ENCODE measurements at places on chromosomes 13 and 19. TPM values are rescaled to one million over a fixed set of nuclear protein-coding genes. Genes with fewer than 3 reads are reported as not detected.

DNA sequence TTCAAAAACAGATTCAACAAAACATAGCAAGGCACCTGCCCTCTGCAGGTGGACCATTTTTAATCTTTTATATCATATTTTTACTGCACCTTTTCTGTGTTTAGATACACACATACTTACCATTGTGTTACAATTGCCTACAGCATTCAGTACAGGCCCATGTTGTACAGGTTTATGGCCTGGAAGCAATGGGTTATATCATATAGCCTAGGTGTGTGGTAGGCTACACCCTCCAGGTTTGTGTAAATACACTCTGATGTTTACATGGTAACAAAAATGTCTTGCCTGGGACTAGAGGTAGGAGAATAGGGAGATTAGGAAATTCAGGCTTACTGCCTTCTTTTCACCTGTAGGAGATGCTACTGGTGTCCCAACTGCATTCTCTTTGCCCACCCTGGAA lies 8.2 kb upstream of the UBAC2 start:
- DNase-seq, result no peak

DNA sequence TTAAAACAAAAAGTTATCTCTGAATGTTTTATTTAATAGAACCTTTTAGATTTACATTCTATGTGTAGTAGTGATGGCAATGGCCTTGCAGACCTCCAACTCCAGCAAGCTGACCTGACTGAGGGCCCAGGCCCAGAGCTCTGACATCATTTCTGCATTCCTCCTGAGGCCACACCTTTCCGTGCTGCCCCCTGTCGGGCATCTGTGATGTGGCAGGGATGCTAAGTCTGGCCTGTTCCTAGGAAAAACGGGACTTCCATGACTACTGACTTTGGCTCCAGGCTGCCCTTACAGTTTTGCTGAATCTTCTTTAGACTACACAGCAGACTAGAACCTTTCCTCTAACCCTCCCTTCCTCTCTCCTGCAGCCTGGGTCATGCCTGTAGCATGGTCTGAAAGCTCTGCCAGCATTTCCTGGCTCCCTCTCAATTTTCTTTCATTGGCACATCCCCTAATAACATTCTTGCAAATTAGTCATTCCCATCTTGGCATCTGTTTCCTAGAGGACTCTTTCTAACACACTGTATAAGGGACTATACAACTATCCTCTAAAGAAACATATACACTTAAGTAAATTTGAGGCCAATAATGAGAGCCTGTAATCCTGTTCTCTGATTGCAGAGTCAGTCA lies 249.1 kb downstream of the GPC5 start:
- DNase-seq, result no peak

DNA sequence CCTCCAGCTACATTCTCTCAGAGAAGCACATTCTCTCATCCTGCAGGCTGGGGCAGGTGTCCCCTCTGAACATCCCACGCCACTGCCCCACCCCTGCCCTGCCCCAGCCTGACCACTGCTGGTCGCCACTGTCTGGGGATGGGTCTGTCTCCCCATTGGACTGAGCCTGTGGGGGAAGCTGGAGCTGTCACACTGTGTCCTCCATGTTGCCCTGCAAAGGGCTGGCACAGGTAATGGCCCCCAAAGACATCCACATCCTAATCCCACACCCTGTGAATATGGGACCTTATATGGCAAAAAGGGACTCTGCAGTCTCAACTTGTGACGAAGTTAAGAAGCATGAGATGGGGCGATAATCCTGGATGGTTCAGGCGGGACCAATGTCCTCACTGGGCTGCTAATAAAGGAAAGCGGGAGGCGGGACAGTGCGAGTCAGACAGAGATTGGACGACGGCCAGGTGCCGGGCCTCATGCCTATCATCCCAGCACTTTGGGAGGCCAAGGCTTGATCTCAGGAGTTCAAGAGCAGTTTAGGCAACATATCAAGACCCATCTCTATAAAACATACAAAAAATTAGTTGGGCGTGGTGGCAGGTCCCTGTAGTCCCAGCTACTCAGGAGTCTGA lies 9.1 kb downstream of the AP2S1 start:
- DNase-seq, result no peak

- DNase-seq, result no peak
These were observed 140.9 kb downstream of the NDFIP2 start for GRCh38 chr13:79621902-79622301.

- DNase-seq, result no peak
These were observed 96.7 kb downstream of the CRYL1 start for GRCh38 chr13:20428666-20429644.

GRCh38 chr13:111040830-111041229 lies 74.3 kb upstream of the ARHGEF7 start:
- no peak for DNase-seq

- no peak for DNase-seq
These were observed 3.2 kb downstream of the ARHGAP35 start for GRCh38 chr19:46863818-46864629.

GRCh38 chr19:52444506-52444905 lies 8.8 kb upstream of the ZNF578 start:
- no peak for DNase-seq

- DNase-seq, result no peak
These were observed 5.1 kb upstream of the DCUN1D2 start for GRCh38 chr13:113495494-113496210.

GRCh38 chr19:35613574-35613973 lies 1.0 kb downstream of the HAUS5 start:
- DNase-seq, result no peak

GRCh38 chr13:52125547-52125946 lies 3.3 kb downstream of the NEK5 start:
- no peak for DNase-seq

- no peak for DNase-seq
These were observed 31.4 kb upstream of the GJB6 start for GRCh38 chr13:20263393-20264044.

DNA sequence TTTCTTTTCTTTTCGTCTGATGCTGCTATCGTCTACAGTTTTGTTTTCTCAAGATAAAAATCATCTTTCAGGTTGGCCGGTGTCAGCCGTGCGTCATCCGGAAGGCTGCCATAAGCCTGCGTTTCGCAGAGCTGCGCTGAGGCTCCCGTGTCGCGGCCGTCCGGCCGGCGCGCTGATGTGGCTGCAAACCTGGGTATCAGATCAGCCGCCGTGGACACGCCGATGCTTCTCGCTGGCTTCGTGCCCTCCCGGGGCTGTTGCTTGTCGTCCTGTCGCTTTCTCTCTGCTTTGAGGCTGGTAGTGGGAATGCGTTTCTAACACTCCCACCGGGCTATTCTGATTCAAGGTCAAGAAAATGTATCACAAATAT lies 45.9 kb upstream of the TFDP1 start:
- no peak for DNase-seq

GRCh38 chr13:80141123-80141849 lies 199.6 kb downstream of the SPRY2 start:
- no peak for DNase-seq

DNA sequence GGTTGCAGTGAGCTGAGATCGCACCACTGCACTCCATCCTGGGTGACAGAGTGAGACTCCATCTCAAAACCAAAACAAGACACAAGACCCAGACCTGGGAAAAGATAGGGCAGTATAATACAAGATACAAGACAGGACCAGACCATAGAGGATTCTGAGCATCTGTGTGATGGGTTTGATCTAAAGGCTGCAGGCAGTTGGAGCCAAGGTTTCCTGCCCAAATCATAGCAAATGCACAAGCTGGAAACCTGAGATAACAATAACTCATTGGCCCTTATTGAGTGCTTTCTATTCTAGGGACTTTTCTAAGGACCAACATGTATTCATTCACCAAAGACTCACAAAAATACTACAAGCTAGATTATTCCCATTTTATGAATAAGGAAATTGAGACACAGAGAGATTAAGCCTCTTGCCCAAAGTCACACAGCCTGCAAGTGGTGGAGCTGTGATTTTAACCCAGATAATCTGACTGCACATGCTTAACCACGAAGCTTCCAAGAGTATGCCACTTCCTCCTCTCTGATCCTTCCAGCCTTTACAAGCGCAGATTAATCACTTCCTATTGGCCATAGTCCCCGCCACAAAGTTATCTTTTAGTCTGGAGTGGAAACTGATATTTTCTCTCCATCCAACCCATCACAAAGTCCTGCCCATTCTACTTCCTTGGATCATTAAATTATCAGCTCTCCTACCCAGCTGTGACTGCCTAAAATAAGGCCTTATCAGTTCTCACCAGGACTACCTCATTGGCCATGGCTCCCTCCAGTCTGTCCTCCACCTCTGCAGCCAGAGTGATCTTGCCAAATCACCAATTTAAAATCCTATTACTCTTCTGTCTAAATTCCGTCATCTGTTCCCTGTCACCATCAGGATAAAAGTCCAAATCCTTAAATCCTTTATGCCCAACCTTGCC lies 147.2 kb downstream of the FLT1 start:
- no peak for DNase-seq

GRCh38 chr13:94028234-94028633 lies 451.2 kb downstream of the DCT start:
- no peak for DNase-seq

- DNase-seq, result no peak
These were observed 1.8 kb upstream of the SHD start for GRCh38 chr19:4277191-4277696.

- DNase-seq, result no peak
These were observed 11.1 kb upstream of the NANOS3 start for GRCh38 chr19:13865571-13866462.

DNA sequence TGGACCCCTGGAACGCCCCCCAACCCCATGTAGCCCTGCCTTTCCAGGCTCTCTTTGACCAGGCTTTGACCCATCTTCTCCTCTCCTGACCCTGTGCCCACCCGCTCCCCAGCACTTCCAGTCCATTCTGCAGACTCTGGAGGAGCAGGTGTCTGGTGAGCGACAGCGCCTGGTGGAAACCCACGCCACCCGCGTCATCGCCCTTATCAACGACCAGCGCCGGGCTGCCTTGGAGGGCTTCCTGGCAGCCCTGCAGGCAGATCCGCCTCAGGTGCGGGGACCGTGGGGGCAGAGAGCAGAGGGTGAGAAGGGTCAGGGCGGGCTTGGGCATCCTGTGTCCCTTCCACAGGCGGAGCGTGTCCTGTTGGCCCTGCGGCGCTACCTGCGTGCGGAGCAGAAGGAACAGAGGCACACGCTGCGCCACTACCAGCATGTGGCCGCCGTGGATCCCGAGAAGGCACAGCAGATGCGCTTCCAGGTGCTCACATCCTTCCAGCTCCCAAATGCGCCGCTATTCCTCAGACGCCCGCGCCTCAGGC lies 6.1 kb downstream of the APLP1 start:
- no peak for DNase-seq

DNA sequence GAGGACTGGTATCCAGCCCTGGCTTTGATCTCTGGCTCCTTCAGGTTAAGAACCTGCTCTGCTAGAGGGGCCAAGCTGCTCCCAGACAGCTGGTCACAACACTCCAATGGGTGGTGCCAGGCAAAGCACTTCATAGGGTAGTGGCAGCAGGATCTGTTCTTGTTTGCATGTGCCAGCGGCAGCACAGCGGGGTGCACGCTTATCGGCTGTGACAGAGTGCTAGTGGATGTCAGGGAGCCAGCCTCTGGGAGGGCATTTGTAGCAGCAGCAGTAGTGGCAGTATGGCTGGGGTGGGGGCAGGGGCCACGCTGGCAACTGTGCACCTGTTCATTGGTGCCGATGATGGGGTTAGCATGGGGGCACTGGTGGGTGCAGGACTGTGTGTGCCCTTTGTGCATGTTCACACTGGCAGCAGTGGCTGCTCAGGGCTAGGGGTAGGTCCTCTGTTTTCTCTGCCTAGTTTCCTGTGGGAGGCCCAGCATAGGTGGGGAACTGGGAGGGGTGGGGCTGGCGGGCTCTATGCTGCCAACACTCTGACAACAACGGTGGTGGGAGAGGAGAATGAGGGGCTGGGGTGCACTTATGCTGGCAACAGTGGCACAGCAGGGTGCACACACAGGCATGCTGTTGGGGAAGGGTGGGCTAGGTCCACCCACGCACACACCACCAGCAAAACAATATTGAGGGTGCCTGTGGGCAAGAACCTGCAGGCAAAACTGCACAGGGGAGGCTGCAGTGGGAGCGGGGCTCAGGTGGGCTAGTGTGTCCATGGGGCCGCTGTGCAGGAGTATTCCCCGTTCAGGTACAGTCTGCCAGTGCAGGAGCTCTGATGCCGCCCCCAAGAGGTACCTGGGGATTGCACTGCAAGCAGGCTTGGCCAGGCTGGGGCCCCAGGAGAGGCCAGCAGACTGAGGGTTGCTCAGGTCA lies 19.3 kb downstream of the AP1M1 start:
- no peak for DNase-seq

- DNase-seq, result no peak
These were observed 6.2 kb upstream of the FUT3 start for GRCh38 chr19:5857203-5858081.

- DNase-seq, result no peak
These were observed 573.0 kb upstream of the PCDH9 start for GRCh38 chr13:67803118-67803517.

Gene IL4I1
- 42.3 TPM for total RNA-seq

Gene ZNF808
- 22.6 TPM for total RNA-seq

Gene KLK4
- total RNA-seq, result not detected

Gene C1QTNF9B
- not detected for total RNA-seq

Gene IGFL4
- total RNA-seq, result not detected

Gene POSTN
- not detected for total RNA-seq

Gene ESD
- 125 TPM for total RNA-seq

Gene LILRA6
- total RNA-seq, result not detected

Gene SYT3
- total RNA-seq, result 0.07 TPM
